ENCODE measurements at places on chromosomes 4 and X.

GRCh38 chr4:87523307-87523706 lies 5.9 kb downstream of the SPARCL1 start:
- no peak for DNase-seq

GRCh38 chrX:139708067-139708466 lies at the start of gene MCF2:
Gene MCF2 (minus strand): TSS chrX:139708167. CDS start chrX:139651744, 56,423 bp downstream.
- no peak for DNase-seq

DNA sequence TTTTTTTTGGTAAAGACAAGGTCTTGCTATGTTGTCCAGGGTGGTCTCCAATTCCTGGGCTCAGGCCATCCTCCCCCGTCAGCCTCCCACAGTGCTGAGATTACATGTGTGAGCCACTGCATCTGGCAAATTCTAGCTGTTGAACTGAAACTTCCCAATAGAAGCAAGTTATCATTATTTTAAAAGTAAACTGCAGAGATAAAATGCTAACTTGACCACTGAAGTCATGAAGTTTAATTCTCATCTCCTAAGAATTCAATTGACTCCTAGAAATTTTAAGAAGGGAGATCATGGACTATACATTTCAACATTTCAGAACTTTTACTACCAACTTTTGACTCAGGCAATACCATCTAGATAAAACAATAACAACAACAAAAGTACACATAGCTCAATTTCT lies 11.7 kb upstream of the EXOSC9 start:
- DNase-seq, result no peak

DNA sequence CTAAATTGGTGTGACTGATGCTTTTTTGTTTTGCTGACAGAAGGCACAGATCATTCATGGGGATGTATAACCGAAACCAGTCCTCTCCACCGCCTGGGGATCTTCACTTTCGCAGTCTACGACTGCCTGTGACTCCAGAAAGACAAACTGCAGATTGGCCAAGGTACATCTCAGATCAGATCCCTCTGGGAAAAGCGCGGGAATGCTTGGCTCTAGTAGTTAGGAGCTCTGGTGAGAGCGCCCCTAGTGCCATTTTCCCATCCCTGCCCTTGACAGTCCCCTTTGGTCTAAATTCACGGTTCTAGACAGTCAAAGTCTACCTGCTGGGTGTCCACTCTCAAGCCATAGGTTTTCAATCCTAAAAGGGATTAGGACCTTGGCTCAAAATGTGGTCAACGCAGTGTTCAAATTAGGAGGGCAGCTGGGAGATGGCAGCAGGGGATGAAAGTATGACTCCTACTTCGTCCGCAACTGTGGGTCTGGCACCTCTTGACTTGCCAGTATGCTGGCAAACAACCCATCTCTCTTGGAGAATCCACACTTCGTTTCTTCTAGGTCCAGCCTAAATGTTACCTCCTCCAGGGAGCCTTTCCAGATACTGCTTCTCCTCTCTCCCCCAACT lies 6.9 kb upstream of the HAND2 start:
- DNase-seq, result no peak
